ENCODE measurements at places on chromosomes 12 and 14. TPM values are rescaled to one million over a fixed set of nuclear protein-coding genes. Genes with fewer than 3 reads are reported as not detected.

The GPR84 gene
- not detected for total RNA-seq

The CTSG gene
- 0.52 TPM for total RNA-seq

The NELL2 gene
- total RNA-seq = 1.0 TPM

The DUSP16 gene
- 20.4 TPM for total RNA-seq

The CD163L1 gene
- total RNA-seq = 4.7 TPM

The RHOJ gene
- total RNA-seq = 7.3 TPM

The TMTC1 gene
- total RNA-seq = 37.6 TPM

The MEG3 gene
- 587 TPM for total RNA-seq

The SOCS2 gene
- 13.6 TPM for total RNA-seq

The FAM222A gene
- 1.0 TPM for total RNA-seq

The PLEKHD1 gene
- total RNA-seq = under 0.01 TPM

The SLC15A5 gene
- total RNA-seq = not detected

The SERPINA3 gene
- not detected for total RNA-seq

The NOVA1 gene
- 12.5 TPM for total RNA-seq

The ASB2 gene
- total RNA-seq = 16.2 TPM

The TMEM263 gene
- 42.3 TPM for total RNA-seq
